ENCODE measurements at places on chromosomes 6 and 20. TPM values are rescaled to one million over a fixed set of nuclear protein-coding genes. Genes with fewer than 3 reads are reported as not detected.

GRCh38 chr20:14924433-14924832 is 587.0 kb upstream of the FLRT3 start:
- H3K4me1 ChIP-seq, result no peaks in the 10 kb centered on the region
- H3K27ac ChIP-seq, result no peak overlapping the region
- no peaks in the 10 kb centered on the region for H3K27me3 ChIP-seq
- no peaks in the 10 kb centered on the region for H3K36me3 ChIP-seq

DNA sequence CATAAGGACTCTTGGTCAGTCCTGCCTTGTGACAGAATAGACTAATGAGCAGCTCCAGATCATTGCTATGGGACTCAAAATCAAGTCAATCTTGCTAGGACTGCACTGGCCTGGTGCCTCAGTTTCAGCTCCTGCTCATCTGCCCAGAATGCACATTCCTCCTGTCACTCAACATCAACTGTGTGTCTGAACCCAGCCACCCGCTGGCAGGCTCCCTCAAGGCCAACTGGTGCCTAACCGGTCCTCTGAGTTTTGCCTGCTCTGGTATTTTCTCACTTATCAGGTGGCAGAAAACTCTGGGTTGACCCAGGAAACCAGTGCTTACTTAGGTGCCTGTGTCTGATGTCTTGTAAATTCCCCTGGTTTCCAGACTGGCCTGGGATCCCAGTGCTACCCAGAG is 297.7 kb downstream of the DHX35 start:
- DNase-seq, result no peak
- H3K4me1 ChIP-seq, result no peaks in the 10 kb centered on the region
- no peaks in the 10 kb centered on the region for H3K36me3 ChIP-seq
- no peaks in the 10 kb centered on the region for H3K27me3 ChIP-seq

- no peak for DNase-seq
- H3K27ac ChIP-seq, result no peak overlapping the region
Observed at GRCh38 chr6:7424967-7425807, 35.6 kb downstream of the RIOK1 start.

- no peaks in the 10 kb centered on the region for H3K27me3 ChIP-seq
- H3K4me3 ChIP-seq, result no peak overlapping the region
- DNase-seq, result no peak
Observed at GRCh38 chr6:103000688-103001087, 1607.2 kb downstream of the GRIK2 start.

- no peaks in the 10 kb centered on the region for H3K27me3 ChIP-seq
- no peak overlapping the region for H3K4me3 ChIP-seq
- H3K4me1 ChIP-seq, result no peaks in the 10 kb centered on the region
- DNase-seq, result no peak
Observed at GRCh38 chr20:5220321-5221060, 93.7 kb downstream of the CDS2 start.

- peaks cover 48% of the 10 kb centered on the region for H3K27me3 ChIP-seq
- DNase-seq, result no peak
- no peak overlapping the region for H3K27ac ChIP-seq
Observed at GRCh38 chr6:133889557-133890403, 867 bp downstream of the TCF21 start.

MOCS3 gene
- 2.3 TPM for total RNA-seq

GRCh38 chr6:56848105-56848504 is 106.8 kb upstream of the BEND6 start:
- H3K27ac ChIP-seq, result no peak overlapping the region
- no peak overlapping the region for H3K4me3 ChIP-seq
- H3K4me1 ChIP-seq, result peaks cover 19% of the 10 kb centered on the region
- H3K27me3 ChIP-seq, result no peaks in the 10 kb centered on the region

LY6G6C gene
- not detected for total RNA-seq
